Lower lobe of right lung (tissue), 2 donors: ENCODE measurements at places on chromosomes 7 and 10.

- DNase-seq: peak; percentile 10
Measured at GRCh38 chr10:77801474-77802161, 124.9 kb downstream of the DLG5 start.

GRCh38 chr10:25113191-25114035, 61.4 kb upstream of the GPR158 start:
- DNase-seq: peak; percentile 69

DNA sequence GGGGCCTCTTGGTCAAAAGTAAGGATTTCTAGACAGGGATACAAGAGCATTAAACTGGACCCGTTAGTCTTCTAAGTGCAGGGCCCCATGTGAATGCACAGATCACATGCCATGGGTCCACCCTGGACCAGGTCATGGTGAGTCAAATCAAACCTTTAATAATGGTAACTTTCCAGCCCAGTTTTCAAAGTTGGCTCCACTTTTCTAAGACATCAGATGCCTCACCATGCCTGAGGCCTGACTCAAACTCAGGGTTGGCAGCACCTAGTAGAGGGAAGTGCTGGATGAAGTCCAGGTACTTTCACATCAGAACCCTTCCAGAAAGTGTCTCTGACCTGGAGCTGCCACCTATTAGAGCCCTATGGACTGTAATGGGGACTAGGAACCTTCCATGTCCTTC, 9.7 kb upstream of the SMIM30 start:
- no peak for DNase-seq

- no peak for DNase-seq
Measured at GRCh38 chr7:138009350-138009653, 7.4 kb upstream of the CREB3L2 start.

DNA sequence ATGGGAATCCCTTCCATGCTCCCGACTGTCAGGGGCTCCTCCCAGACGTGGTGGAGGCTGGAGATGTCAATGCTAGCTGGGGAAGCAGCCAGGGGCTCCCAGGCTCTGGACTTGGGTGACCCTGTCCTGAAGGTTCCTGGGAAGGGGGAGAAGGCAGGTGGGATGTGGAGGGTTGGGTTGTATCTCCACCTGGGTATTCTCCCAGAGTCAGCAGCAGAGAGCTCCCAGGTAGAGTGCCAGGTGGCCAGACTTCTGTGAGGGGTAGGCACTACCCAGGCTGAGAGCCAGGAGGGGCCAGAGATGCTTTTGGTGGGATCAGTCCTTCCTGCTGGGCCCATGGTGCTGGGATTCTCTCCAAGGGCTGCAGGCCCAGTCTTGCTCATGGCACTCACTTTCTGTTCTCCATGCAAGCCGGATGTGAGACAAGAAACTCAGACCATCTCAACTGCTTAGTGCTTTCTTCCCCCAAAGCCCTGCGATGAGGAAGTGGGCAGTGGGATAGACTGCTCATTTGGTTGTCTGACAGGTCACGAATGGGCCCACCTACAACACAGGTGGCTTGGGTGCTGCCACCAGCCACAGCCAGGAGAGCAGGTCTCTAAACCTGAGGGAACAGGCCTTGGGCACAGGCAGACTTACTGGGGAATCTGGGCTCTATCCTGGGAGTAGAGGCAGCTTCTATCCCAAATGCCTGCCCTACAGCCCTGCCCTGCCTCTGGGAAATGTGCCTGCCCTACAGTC, 52.5 kb upstream of the CAMK2B start:
- no peak for DNase-seq

GRCh38 chr7:744854-745430, 17.9 kb upstream of the PRKAR1B start:
- peak; percentile 18 for DNase-seq

- no peak for DNase-seq
Measured at GRCh38 chr10:117948493-117948892, 98.2 kb downstream of the RAB11FIP2 start.

GRCh38 chr7:44398511-44398911, 73.1 kb upstream of the CAMK2B start:
- DNase-seq: no peak

DNA sequence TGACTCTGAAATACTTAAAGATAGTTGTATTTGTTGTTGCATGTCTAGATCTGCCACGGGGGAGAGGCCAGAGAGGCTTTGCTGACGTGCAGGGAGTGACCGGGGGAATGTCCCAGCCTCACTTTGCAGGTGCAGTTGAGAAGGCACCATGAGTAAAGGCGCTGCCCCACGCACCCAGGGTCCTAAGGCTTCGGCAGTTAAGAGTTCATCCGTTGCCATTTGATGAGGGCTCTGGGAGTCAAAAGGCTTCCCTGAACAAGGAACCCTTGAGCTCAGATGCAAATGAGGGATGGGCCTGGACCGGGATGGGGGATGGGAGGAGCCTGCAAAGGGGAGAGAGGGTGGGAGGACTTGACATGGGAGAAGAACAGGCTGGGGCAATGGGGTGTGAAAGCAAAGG, 20.4 kb downstream of the PPP2R2D start:
- no peak for DNase-seq

- DNase-seq: peak; percentile 82
Measured at GRCh38 chr10:112375721-112376395, 1.9 kb downstream of the ACSL5 start.

DNA sequence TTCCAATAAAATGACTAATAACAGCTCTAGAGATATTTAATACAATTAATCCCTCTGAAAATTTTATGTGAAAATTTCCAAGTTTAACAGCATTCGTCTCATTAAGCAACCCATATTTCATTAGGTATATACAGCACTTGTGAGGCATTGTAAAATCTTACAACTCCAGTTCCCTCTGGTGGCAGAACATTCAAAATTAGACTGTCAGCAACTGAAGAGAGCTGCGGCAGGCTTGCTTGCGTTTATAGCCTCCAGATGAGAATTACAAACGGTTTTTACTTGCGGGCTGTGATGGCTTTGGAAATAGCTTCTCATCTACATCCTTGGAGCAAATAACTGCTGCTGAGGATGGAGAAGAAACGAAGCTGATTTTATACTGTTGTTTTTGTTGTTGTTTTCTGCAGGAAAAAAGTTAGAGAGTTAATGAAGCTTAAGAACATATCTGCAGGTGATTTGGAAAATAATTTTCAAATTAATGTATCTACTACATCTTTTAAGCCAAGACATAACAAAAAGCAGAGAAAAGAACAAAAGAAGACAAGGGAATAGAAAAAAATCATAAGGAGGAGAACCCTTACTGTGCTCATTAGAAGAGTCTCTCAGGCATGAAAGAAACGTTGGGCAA, 171.3 kb downstream of the MAGI2 start:
- no peak for DNase-seq

DNA sequence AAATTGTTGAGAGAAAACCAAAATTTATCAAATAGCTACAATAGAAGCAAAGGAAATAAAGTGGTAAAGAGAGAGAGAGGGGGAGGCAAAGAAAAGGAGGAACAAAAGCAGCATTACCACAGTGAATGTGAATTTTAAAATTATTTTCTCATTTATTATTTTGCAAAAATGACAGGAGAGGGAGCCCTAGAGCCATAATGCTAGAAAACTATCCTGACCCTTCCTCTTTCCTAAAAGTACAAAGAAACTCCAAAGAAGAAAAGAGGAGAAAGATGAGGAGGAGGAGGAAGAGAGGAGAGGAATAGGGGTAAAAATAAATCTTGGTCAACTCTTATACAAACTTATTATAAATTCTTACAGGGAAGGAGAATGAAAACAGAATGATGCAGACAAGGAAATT, 921.5 kb downstream of the NRG3 start:
- no peak for DNase-seq

GRCh38 chr10:30782537-30783461, 153.2 kb upstream of the LYZL2 start:
- DNase-seq: no peak

GRCh38 chr7:36964297-36964696, 240.0 kb upstream of the AOAH start:
- no peak for DNase-seq

- no peak for DNase-seq
Measured at GRCh38 chr10:54745436-54745835, 55.6 kb downstream of the PCDH15 start.
